ENCODE measurements at places on chromosomes 2 and 18. TPM values are rescaled to one million over a fixed set of nuclear protein-coding genes. Genes with fewer than 3 reads are reported as not detected.

The APCDD1 gene
- total RNA-seq = 7.6 TPM

The LYG1 gene
- 2.7 TPM for total RNA-seq

The LYG2 gene
- total RNA-seq = not detected

The NT5DC4 gene
- total RNA-seq = not detected

The GAREM2 gene
- 6.0 TPM for total RNA-seq

The C2orf78 gene
- total RNA-seq = not detected

The AKAIN1 gene
- total RNA-seq = not detected

The NCK2 gene
- 44.6 TPM for total RNA-seq

The TRIM43 gene
- total RNA-seq = not detected

The RNPEPL1 gene
- total RNA-seq = 46.9 TPM

The ARHGAP25 gene
- 6.8 TPM for total RNA-seq

The CELF4 gene
- total RNA-seq = not detected

The RIT2 gene
- total RNA-seq = not detected

The OST4 gene
- 260 TPM for total RNA-seq

The ANKRD53 gene
- 3.3 TPM for total RNA-seq

The LRP2 gene
- not detected for total RNA-seq

The LOXL3 gene
- total RNA-seq = 27.1 TPM

The TMEM163 gene
- total RNA-seq = 0.62 TPM

The DAPL1 gene
- not detected for total RNA-seq

The ABCA12 gene
- not detected for total RNA-seq

The CHST9 gene
- 0.06 TPM for total RNA-seq

The XDH gene
- not detected for total RNA-seq

The DYNAP gene
- total RNA-seq = not detected

The MOCOS gene
- total RNA-seq = 4.4 TPM

The TRIM54 gene
- 0.18 TPM for total RNA-seq

The BAZ2B gene
- 82.6 TPM for total RNA-seq

The MBD2 gene
- 74.3 TPM for total RNA-seq

The ITGB6 gene
- 0.18 TPM for total RNA-seq

The REG1B gene
- 3.8 TPM for total RNA-seq

The HOXD13 gene
- not detected for total RNA-seq
